ENCODE measurements at places on chromosomes 12 and 14.
A peak's percentile ranks its signal among the peaks of the same experiment; 100 is the strongest.

- no peak for DNase-seq
- no peaks in the 10 kb centered on the region for H3K27me3 ChIP-seq
- peak overlapping the region; percentile 71 for H3K4me3 ChIP-seq
Observed at GRCh38 chr14:39113685-39114072, 444 bp upstream of the GEMIN2 start.

DNA sequence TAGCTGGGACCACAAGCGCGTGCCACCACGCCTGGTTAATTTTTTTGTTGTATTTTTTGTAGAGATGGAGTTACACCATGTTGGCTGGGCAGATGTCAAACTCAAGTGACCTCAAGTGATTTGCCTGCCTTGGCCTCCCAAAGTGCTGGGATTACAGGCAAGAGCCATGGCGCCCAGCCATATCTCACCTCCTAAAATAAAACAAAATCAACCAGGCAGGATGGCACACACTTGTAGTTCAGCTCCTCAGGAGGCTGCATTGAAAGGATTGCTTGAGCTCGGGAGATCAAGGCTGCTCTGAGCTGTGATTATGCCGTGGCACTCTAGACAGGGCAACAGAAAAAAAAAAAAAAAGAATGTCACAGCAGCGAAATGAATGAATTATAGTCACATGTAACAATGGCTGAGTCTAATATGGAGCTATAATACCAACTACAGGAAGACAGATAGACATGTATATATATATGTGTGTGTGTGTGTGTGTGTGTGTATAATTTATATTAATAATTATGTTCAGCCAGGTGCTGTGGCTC, 19.3 kb upstream of the TMEM120B start:
- H3K27ac ChIP-seq = no peak overlapping the region
- no peaks in the 10 kb centered on the region for H3K4me1 ChIP-seq
- no peak overlapping the region for H3K4me3 ChIP-seq
- no peak for DNase-seq

DNA sequence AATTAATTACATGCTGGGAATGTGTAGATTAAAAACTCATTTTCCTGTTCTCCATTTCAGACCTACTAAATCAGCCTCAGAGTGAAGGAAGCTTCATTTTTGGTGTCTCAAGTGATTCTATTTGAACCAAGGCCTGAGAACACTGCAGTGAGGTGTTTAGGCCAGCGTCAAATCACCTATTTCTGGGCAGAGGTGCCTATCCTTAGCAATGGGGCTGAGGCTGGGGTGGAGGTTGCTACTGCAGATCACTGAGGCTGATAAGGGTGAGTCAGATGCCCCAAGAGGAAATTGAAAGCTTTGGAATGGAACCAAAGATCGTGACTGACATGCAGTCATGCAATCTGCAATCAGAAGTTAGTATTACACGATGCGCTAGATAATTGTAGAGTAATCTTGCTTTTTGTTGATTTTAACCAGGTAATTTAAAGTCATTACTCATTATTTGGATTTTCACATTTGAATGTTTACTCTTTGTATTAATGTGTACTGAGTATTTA, 4.4 kb downstream of the TXNRD1 start:
- no peak overlapping the region for H3K4me3 ChIP-seq
- no peak overlapping the region for H3K27ac ChIP-seq
- H3K4me1 ChIP-seq = peaks cover 5% of the 10 kb centered on the region
- DNase-seq = no peak
- no peaks in the 10 kb centered on the region for H3K36me3 ChIP-seq

GRCh38 chr14:50233166-50233950, 2.0 kb upstream of the SOS2 start:
- H3K27me3 ChIP-seq = no peaks in the 10 kb centered on the region
- H3K36me3 ChIP-seq = no peaks in the 10 kb centered on the region
- H3K4me3 ChIP-seq = no peak overlapping the region
- H3K4me1 ChIP-seq = peaks cover 9% of the 10 kb centered on the region
- H3K27ac ChIP-seq = no peak overlapping the region

DNA sequence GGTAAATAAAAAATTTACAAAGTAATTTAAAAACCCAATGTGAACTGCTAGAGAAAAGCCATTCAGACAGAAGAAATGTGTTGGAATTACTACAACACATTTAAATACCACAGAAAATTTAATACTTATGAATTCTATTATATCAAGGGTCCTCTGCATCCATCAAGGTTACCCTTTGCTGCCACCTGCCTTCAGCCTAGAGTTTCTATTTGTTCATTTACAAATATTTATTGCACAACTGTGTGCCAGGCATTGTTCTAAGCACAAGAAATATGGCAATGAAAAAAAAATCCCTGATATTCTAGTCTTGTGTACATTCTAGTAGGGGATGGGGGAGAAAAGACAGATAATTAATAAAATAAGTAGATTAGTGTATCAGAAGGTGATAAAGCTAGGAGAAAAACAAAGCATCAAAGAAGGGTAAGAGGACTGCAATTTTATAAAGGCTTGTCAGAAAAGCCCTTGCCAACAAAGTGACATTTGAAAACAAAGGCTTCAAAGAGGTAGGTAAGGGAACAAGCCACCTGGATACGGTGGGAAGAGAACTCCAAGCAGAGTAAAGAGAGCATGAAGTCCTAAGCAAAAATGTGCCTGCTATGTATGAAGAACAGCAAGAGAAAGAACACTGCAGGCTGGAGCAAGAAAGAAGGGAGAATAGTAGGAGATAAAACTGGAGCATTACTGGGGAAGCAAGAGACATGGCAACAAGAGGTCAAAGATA, 59.1 kb upstream of the SLC6A13 start:
- no peak for DNase-seq
- no peak overlapping the region for H3K27ac ChIP-seq
- no peak overlapping the region for H3K4me3 ChIP-seq
- no peaks in the 10 kb centered on the region for H3K27me3 ChIP-seq
- H3K36me3 ChIP-seq = peaks cover 36% of the 10 kb centered on the region
- no peaks in the 10 kb centered on the region for H3K4me1 ChIP-seq

GRCh38 chr12:14959463-14959862, 1.9 kb downstream of the ARHGDIB start:
- DNase-seq = no peak
- no peaks in the 10 kb centered on the region for H3K36me3 ChIP-seq
- H3K4me3 ChIP-seq = no peak overlapping the region
- no peak overlapping the region for H3K27ac ChIP-seq
- H3K4me1 ChIP-seq = no peaks in the 10 kb centered on the region

DNA sequence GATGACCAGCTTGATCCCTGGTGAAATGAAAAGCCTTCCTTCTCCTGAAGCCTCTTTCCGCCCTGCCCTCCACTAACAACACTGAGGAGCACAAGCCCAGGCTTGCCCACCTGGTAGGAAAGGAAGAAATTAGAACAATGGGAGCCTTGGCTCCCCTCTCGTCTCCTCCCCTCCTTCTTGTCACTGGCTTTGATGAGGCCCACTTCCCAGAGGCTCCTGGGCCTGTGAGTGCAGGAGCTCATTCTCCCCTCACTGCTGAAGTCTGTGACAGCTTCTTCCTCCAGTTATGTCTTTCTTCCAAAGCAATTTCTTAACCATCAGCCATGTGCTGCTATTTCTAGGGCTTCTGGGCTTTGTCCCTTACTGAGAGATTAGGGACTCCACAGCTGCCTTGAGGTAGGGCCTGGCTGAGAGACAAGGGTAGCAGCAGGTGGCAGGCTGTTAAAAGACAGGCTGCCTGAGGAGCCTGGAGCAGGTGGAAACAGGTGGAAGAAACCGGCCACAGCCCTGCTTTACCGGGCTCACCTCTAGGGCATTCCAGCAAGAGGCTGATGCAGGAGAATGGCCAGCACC, 53.6 kb upstream of the SRSF5 start:
- peaks cover 38% of the 10 kb centered on the region for H3K4me1 ChIP-seq
- H3K27me3 ChIP-seq = no peaks in the 10 kb centered on the region
- peak; percentile 86 for DNase-seq
- peak overlapping the region; percentile 86 for H3K27ac ChIP-seq

DNA sequence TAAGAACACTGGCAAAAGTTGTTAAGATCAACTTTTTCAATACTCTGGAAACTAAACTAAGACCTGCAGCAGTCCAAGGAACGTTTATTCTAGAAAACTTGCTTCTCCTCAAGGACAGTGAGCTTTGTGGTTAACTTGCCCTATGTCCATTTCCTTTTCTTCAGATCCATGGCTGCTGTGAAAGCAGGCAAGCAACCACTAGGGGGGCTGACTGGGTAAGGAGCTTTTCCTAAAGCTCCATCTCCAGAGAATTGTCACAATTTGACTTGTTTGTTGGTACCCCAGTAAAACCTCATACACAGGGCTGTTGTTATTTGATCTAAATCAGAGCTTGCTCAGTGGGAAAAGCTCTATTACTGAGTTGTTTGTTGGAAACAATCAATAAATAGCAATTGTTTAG, 10.1 kb upstream of the RPL10L start:
- DNase-seq = peak; percentile 69
- H3K4me3 ChIP-seq = no peak overlapping the region
- H3K27ac ChIP-seq = no peak overlapping the region
- H3K27me3 ChIP-seq = no peaks in the 10 kb centered on the region
- no peaks in the 10 kb centered on the region for H3K36me3 ChIP-seq
- no peaks in the 10 kb centered on the region for H3K4me1 ChIP-seq

DNA sequence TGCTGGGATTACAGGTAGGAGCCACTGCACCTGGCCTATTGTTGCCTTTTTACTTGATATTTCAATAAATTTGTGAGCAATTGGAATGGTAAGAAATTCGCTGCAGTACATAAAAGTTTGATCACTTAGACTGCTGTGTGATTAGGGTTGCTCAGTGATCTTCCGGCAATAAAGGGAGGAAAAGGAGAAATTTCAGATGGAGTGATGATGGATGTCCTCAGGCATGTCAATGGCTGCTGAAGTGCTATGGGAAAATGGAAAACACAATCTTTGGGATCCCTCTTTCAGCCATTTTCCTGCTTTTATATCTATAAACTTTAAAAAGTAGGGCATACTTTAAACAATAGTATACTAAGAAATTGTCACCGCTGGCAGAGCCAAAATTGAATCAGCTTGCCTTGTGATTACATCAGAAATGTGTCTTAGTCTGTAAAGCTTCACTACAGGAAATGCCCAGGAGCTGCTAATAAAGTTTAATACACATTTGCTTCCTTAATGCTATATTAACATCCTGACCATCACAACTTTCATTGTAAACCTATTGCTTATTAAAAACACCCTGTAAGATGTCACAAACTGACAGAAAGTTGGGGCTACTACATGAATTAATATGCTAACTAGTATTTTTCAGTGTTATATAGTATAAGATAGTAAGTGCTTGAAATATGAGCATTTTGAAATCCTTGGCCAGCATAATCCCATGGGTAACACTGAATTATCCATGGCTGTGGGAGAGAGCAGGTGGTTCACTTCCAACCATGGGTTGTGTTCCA, 13.7 kb upstream of the FBXL14 start:
- H3K27ac ChIP-seq = no peak overlapping the region
- DNase-seq = no peak
- H3K27me3 ChIP-seq = peaks cover 34% of the 10 kb centered on the region
- H3K4me1 ChIP-seq = peaks cover 11% of the 10 kb centered on the region

GRCh38 chr12:63929426-63929825, 84.9 kb downstream of the SRGAP1 start:
- no peak for DNase-seq
- no peaks in the 10 kb centered on the region for H3K27me3 ChIP-seq
- no peak overlapping the region for H3K27ac ChIP-seq
- H3K4me1 ChIP-seq = peaks cover 14% of the 10 kb centered on the region

GRCh38 chr12:126718365-126718764, 1548.6 kb upstream of the TMEM132C start:
- H3K27ac ChIP-seq = no peak overlapping the region
- no peaks in the 10 kb centered on the region for H3K27me3 ChIP-seq
- DNase-seq = no peak

DNA sequence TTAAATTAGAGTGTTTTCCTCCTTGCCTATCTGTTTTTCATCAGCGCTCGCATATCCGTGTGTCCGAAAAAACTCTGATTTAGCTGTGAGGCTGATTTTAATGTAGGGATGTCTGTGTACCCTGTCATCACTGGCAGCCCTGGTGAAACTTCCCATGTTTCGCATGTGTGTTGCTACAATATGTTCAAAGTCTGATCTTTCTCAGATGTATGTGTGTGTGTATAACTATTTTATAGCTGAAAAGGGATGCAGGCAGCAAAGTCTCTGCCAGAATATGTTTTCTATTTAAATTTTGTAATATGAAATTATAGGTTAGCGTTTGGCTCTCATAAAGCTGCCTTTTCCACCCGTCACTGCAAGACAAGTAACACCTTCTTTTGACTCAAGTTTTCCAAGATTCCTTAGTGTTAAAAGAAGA, 154.8 kb downstream of the TMTC2 start:
- H3K4me1 ChIP-seq = peaks cover 5% of the 10 kb centered on the region
- H3K27ac ChIP-seq = no peak overlapping the region
- no peak overlapping the region for H3K4me3 ChIP-seq
- H3K36me3 ChIP-seq = no peaks in the 10 kb centered on the region

DNA sequence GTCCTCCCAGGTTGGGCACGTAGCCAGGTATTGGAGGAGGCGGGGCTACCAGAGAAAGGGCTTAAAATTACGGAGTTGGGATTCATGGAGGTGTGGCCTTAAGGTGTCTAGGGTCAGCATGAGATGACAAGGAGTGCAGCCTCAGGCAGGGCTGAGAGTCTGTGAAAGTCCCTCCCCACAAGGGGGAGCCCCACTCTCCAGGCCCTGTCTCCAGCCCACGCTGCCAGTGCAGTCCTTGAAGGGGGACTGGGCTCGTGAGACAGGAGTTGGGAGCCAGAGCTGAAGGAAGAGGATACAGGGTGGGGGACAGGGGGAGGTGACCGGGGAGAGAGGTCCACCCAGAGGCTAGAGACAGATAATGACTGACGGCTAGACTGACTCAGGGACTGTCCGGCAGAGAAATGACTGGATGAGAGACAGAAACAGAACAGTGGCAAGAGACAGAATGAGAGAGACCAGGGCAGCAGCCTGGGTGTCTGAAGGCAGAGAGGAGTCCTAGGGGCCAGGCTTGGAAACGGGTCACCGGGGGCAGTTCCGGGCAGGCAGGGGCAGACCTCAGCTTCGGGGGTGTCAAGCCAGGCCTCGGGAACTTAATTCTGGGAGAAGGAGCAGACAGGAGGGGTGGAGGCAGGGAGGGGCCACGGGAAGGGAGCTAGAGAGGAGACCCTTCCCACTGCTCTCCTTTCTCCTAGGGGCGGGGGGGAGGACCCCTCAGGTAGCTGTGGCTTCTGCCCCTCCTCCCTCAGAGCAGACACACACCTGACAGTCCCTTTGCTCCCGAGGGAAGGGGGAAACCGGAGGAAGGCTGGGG, 970 bp downstream of the CDH24 start:
- H3K4me3 ChIP-seq = peak overlapping the region; percentile 86
- H3K27ac ChIP-seq = no peak overlapping the region
- peak; percentile 87 for DNase-seq
- H3K4me1 ChIP-seq = peaks cover 14% of the 10 kb centered on the region
- H3K36me3 ChIP-seq = peaks cover 10% of the 10 kb centered on the region

DNA sequence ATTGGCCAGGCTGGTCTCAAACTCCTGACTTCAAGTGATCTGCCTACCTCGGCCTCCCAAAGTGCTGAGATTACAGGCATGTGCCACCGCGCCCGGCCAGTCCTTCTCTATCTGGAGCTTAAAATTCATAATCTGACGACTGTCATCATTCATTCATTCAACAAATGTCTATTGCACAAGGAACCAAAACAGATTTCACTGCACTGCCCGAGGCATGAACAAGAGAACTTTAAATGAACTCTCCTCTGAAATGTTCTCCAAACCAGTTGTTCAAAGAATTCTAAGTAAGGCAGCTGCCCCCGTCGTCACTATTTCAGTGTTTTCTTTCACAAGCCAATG, 44.8 kb upstream of the METAP2 start:
- DNase-seq = no peak
- no peaks in the 10 kb centered on the region for H3K36me3 ChIP-seq
- no peaks in the 10 kb centered on the region for H3K4me1 ChIP-seq
- H3K27ac ChIP-seq = no peak overlapping the region
- H3K4me3 ChIP-seq = no peak overlapping the region

GRCh38 chr12:79275631-79276030, 411.1 kb downstream of the SYT1 start:
- H3K27me3 ChIP-seq = no peaks in the 10 kb centered on the region
- no peaks in the 10 kb centered on the region for H3K36me3 ChIP-seq
- no peak overlapping the region for H3K27ac ChIP-seq
- DNase-seq = no peak
- no peak overlapping the region for H3K4me3 ChIP-seq

All from GM23338 (cell line).